Dorsolateral prefrontal cortex (tissue), 122 donors: ENCODE measurements at places on chromosomes 5 and 9.

- no peak for DNase-seq
Observed at GRCh38 chr9:120934281-120934680, 7.7 kb upstream of the TRAF1 start.

- DNase-seq = no peak
Observed at GRCh38 chr5:23763170-23763569, 255.8 kb downstream of the PRDM9 start.

DNA sequence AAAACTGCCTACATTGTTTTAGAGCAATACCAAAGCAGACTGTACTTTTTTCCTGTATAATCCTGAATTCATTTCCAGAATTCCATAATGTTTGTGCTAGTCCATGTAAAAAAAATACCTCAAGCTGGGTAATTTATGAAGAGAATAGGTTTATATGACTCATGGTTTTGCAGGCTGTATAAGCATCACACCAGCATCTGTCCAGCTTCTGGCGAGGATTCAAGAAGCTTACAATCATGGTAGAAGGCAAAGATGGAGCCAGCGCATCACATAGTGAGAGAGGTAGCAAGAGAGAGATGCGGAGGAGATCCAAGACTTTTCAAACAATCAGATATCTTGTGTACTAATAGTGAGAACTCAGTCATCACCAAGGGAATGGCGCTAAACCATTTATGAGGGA, 280.3 kb upstream of the CDH9 start:
- DNase-seq = no peak

GRCh38 chr9:75197561-75197960, 109.2 kb downstream of the OSTF1 start:
- no peak for DNase-seq

DNA sequence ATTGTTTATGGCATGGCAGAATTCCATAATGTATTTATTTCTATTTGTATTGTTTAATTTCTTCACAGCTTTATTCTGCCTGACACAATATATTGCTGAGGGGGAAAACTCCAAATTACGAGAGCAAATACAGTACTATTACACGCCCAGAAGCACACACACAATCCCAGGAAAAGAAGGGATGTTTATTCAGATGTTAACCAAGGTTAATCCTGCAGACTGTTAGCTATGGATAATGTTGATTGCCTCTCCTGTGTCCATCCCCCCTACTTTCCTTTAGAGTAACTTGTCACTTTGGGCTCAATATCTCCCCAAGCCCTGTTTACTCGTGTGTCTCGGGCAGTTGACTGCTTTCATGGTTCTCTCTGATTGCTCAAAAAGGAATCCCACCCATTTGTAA, 84.2 kb upstream of the ERCC6L2 start:
- DNase-seq = no peak
